ENCODE measurements at places on chromosomes 3 and 15.

- DNase-seq = no peak
Observed at GRCh38 chr15:38080651-38081275, 146.3 kb downstream of the TMCO5A start.

DNA sequence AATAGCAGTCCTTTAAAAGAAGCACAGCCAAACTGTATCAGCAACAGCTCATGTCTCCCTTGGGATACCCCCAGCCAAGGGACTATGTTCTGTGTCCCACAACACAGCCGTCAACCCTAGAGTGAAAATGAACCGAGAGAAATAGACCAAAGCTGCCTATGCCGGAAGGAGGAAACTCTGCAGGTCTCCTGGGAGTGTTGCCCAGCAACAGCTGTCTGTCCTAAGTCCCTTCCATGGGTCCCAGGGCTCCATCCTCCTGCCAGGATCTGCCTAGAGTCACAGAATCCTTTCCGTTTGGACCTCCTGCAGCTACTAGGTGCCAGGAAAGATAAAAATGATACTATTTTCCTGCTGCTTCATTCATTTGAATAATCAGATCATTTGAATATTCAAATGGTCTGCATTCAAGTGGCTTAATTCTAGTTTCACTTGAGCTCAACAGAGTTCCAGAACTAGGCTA lies 53.1 kb downstream of the TRANK1 start:
- DNase-seq = no peak

DNA sequence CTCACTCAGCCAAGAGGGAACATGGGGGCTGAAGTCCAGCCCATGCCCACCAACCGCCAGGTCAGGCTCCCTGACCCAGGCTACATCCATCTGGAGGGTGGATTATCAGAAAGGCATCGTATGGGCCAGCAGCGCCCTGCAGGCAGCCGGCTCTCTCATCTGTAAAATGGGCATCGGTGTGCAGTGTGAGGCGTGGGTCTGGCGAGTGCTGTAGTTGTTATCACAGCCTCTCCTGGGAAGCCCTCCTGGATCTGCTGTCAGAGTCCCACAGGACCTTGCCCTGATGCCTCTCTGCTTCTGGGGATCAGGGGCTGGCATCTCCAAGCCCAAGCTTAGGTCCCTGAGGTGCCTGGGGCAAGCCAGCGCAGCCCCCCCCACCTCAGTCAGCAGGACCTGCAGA lies 27.4 kb downstream of the CFAP100 start:
- no peak for DNase-seq

DNA sequence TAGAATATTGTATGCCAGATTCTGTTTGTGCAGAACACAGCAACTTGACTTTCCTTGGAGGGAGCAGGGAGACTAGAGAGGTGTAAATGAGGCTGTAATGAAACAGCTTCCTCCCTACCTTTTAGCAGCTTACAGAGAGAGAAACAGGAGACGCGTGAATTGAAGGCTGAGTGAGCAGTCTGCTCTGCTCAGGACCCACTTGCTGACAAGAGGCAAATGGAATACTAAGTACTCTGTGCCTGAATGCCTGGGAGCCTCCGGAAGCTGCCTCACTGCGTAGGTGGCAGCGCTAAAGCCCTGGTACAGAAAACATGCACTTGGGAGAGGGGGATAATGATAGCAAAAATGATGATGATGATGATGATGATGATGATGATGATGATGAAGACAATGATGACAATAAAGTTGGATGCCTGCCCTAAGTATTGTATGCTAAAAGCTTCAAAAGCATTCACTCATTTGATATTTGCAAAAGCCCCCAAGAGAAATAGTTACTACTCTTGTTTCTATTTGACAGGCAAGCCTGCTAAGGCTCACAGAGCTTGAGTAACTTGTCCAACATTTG lies 548.9 kb downstream of the NTRK3 start:
- DNase-seq = no peak

GRCh38 chr3:105431200-105431599 lies 64.5 kb downstream of the ALCAM start:
- no peak for DNase-seq

GRCh38 chr3:49163609-49164008 lies 2.5 kb downstream of the CCDC71 start:
- DNase-seq = no peak

DNA sequence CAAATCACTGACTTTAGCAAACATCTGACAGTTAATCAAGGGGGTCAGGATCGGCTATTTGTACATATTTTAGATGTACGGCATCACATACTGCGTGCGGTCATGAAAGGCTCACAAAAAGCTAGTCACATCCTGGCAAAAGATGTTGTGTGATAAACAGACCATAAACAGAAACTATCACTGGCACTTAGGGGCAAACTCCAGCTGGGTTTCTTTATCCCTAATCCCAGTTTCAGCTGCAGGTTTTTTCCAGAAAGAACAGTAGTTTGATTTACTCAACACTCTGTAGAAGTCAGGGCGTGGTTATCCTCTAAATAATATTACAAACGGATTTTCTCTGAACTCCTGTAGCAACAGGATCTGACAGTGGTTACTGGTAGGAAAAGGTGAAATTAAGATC lies 112.4 kb upstream of the BHLHE40 start:
- DNase-seq = no peak

Measured in activated CD8-positive, alpha-beta memory T cell treated with anti-CD3 and anti-CD28 coated beads for 1 hour (primary cell).